GM23338 (cell line): ENCODE measurements at places on chromosomes 2 and 18.

GRCh38 chr2:3172265-3172935 is 205.2 kb downstream of the EIPR1 start:
- H3K27me3 ChIP-seq = no peaks in the 10 kb centered on the region
- no peak for DNase-seq
- no peak overlapping the region for H3K4me3 ChIP-seq
- no peaks in the 10 kb centered on the region for H3K36me3 ChIP-seq

DNA sequence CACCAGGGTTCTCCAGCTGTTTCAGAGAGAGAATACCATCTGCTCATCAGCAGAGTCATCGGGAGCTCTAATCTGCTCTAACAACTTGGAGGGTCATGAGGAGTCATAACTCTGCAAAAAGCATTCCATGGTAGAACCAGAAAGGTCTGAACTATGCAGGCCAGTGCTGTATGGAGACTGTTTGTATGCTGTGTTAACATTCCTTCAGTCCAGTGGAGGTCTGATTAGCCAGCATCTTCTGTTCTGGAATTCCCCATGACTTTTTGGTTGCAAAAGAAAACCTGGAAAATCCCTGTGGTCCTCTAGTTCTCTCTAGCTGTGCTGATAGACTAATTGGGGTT is 9.4 kb upstream of the ITGB6 start:
- no peaks in the 10 kb centered on the region for H3K36me3 ChIP-seq
- H3K27me3 ChIP-seq = no peaks in the 10 kb centered on the region

DNA sequence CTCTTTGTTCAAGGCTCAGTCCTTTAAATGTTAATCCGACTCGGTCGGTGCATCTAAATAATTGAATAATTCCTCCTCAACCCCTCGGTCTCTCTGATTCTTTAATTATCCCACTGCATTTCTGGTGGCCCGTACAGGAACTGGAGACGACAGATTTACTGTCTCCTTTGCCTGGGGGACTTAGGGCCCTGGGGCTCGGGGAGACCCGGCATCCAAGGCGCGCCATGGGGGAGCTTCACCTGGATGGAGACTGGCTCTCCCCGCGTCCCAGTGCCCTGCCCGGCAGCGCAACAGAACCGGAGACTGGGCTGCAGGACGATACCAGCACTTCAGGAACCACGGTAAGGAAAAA is 47.7 kb upstream of the SELENOI start:
- DNase-seq = peak; percentile 48
- H3K27ac ChIP-seq = no peak overlapping the region
- H3K4me3 ChIP-seq = peak overlapping the region; percentile 61

GRCh38 chr2:241225545-241225944 is 37.1 kb downstream of the ANO7 start:
- H3K27me3 ChIP-seq = no peaks in the 10 kb centered on the region
- peaks cover 8% of the 10 kb centered on the region; the same call in 1 of the 2 replicates for H3K36me3 ChIP-seq
- no peak for DNase-seq
- peaks cover 3% of the 10 kb centered on the region; the same call in 1 of the 2 replicates for H3K4me1 ChIP-seq
- no peak overlapping the region for H3K27ac ChIP-seq
- no peak overlapping the region for H3K4me3 ChIP-seq

DNA sequence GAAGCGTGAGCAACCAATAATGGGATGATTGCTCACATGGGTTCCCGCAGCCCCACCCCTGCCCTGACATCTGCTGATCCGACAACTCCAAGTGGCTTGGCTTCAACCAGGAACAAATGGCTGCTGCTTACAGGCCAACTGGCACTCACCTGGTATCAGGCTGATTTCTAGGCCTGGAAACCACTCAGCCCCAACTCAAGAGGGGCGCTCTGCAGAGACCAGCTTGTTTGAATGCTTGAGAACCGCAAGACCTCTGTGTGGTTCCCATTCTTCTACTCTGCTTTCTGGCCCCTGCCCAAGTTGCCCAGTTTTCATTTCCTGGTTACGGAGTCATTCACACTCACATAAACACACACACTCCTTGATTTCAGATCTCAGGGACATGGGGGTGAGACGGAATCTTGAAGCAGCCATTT is 52.0 kb downstream of the TNP1 start:
- H3K4me3 ChIP-seq = no peak overlapping the region
- H3K27me3 ChIP-seq = no peaks in the 10 kb centered on the region
- no peak overlapping the region for H3K27ac ChIP-seq
- no peaks in the 10 kb centered on the region for H3K36me3 ChIP-seq

DNA sequence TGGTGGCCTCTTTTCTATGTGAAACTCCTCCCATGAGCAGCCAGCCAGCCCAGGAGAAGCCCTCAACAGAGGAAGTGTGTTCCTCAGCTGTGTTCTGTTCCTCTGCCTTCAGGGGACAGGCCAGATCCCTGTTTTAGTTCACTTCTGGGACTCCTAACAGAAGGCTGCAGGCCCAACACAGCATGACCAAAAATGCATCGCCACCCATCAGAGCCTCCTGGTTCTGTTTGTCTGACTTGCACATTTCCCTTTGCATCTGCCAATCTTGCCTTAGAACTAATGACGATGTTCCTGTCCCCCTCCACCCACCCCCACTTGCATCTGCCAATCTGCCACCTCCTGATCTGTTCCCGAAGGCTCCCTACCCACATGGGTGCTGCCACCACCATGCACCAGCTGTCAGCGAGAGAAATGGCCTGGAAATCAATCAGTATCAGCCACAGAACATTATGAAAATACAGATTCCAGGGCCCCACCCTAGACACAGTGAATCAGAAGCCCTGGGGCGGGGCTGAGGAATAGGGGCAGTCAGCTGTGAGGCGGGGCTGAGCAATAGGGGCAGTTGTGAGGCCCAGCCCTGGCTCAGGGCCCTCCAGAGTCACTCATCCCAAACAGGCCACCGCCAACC is 51.0 kb downstream of the FAM168B start:
- no peak overlapping the region for H3K4me3 ChIP-seq
- H3K27me3 ChIP-seq = no peaks in the 10 kb centered on the region
- no peaks in the 10 kb centered on the region for H3K36me3 ChIP-seq
